NCI-H2171 (cell line): ENCODE measurements at places on chromosomes 7 and 10.
A peak's percentile ranks its signal among the peaks of the same experiment; 100 is the strongest.

- DNase-seq = no peak
Observed at GRCh38 chr10:73339436-73339835, 19.2 kb downstream of the CFAP70 start.

GRCh38 chr10:63633677-63634487 lies 112.7 kb downstream of the REEP3 start:
- no peak for DNase-seq

DNA sequence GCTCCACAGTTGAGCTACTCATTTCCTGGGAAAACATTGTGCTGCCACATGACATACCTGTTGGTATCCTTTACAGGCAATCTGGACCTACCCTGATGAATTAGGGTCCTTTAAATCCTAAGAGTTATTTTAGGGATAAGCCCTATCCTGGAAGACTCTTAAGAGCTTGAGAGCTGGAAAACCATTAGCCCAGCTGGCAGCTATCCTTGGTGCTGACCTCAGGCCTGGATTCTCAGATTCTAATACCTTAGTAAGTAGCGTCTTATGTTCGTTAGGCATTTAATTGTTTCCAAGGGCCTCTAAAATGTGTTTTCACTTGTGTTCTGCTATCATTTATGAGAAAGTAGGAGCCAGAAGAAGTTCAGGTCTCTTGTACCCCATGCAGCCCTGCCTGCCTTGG lies 93.0 kb upstream of the SORCS3 start:
- no peak for DNase-seq

GRCh38 chr7:112596260-112596659 lies 115.5 kb downstream of the LSMEM1 start:
- DNase-seq = no peak

GRCh38 chr10:100874702-100875483 lies 37.9 kb upstream of the SLF2 start:
- DNase-seq = no peak

GRCh38 chr10:51894771-51895578 lies 195.6 kb upstream of the CSTF2T start:
- DNase-seq = no peak

- DNase-seq = no peak
Observed at GRCh38 chr7:150963707-150964559, 14.2 kb downstream of the KCNH2 start.

GRCh38 chr10:23198940-23199767 lies 7.0 kb downstream of the PTF1A start:
- no peak for DNase-seq

- DNase-seq = no peak
Observed at GRCh38 chr10:31062856-31063255, 31.2 kb upstream of the ZNF438 start.

- no peak for DNase-seq
Observed at GRCh38 chr7:137980308-137980707, 21.6 kb downstream of the CREB3L2 start.

DNA sequence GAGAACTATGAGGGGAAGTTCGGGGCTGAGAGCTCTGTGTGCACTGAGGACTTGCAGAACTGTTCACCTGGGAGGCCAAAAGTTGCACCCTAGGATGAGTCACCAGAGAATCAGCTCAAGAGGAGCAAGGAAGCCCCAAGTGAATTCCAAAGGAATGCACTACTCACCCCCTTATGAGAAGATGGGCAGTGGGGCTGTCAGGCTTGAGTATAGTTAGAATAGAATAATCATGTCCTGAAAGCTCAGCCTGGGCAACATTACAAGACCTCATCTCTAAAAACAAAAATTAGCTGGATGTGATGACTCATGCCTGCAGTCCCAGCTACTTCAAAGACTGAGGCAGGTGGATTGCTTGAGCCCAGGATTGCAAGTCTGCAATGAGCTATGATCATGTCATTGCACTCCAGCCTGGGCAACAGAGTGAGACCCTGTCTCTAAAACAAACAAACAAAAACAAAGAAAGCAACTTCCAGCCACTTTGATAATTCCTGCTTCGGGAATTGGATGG lies 30.0 kb downstream of the MAP3K8 start:
- no peak for DNase-seq

DNA sequence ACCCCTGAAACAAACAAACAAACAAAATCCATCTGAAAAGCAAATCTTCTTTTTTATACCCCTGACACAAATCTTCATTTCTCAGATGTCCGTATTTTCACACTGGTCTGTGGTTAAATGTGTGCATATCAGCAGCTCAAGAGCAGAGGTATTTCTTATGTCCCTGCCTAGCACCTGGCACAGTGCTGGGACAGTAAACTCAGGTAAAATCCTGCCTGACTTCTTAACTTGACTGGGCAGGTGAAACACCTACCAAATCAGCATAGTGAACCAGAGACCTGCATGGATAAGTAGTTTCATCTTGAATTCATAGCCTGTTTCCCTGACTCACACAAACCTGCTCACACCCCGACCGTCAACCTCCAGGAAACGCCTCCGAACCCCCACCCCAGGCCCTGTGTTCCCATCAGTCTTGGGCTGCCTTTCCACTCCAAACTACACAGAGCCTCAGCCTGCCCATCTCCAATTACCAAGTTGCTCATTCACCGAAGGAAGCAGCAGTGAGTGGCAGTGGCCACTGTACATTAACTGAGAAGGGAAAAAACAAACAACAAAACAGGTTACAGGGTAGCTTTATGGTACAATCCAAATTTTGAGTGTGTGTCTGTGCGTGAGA lies 109.9 kb downstream of the HECTD2 start:
- DNase-seq = no peak

DNA sequence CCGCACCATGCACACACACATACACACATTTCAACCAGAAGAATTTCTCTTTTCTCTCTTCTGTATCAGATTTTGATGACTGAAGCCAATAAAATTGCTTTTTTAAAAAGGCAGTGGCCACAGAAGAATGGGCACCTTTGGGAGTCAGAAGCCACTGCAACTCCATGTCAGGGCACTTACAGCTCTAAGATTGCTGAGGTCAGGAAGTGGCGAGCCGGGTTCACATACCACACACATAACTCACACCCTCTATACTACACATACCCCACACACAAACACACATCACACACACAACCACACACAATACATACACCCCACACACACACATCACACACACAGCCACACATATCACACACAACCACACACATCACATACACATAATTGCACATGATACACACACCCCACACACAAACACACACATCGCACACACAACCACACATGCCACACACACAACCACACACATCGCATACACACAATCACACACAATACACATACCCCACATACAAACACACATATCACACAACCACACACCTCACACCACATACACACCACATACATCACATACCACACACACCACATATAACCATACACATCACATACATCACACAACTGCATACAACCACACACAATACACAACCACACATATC lies 31.2 kb downstream of the GPRIN2 start:
- no peak for DNase-seq

DNA sequence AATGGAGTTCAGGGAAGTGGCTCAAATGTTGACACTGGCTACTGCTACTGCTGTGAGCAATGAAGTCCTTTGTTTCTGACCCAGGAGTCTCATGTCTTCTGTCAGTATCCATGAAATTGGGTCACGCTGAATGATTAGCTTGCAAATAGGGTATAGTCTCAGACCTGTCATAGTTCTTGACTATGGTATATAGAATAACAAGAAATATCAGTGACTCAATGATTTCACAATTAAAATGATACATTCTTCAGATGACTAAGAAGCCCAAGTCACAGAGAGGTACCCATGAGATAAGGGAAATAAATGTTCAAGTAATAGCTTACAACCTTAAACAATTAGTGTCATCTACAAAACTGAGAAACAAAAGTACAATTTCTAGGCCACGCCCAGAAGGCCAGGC lies 89.3 kb downstream of the LYZL2 start:
- DNase-seq = no peak

GRCh38 chr10:97090035-97090434 lies 95.7 kb downstream of the SLIT1 start:
- DNase-seq = no peak

- DNase-seq = no peak
Observed at GRCh38 chr10:3330663-3331062, 158.1 kb upstream of the PITRM1 start.

DNA sequence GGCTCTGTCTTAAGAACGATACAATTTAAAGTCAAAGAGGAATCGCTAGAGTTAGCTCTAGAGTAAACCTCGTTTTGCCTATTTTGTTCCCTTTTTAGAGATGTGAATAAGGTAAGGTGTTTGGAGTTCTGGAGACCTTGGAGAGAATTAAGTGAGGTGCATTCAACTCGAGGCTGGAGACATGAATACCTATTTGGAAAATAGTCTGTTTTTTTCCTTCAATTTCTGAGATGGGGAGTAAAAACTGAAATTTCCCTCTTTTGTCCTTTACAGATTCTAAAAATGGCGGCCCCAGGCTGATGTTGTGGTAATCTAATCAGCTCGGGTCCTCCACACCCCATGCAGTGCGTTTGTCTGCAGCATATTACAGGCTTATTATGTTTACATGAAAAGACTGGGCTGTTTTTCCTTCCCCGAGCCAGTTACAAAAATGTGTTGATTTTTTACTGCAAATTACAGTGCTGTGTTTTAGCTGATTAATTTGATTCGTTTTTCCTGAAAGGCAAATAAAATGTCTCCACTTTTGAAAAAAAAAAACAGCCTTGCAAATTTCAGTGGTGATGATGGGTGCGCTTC lies 1.5 kb downstream of the KMT2E start:
- DNase-seq = peak; percentile 13

DNA sequence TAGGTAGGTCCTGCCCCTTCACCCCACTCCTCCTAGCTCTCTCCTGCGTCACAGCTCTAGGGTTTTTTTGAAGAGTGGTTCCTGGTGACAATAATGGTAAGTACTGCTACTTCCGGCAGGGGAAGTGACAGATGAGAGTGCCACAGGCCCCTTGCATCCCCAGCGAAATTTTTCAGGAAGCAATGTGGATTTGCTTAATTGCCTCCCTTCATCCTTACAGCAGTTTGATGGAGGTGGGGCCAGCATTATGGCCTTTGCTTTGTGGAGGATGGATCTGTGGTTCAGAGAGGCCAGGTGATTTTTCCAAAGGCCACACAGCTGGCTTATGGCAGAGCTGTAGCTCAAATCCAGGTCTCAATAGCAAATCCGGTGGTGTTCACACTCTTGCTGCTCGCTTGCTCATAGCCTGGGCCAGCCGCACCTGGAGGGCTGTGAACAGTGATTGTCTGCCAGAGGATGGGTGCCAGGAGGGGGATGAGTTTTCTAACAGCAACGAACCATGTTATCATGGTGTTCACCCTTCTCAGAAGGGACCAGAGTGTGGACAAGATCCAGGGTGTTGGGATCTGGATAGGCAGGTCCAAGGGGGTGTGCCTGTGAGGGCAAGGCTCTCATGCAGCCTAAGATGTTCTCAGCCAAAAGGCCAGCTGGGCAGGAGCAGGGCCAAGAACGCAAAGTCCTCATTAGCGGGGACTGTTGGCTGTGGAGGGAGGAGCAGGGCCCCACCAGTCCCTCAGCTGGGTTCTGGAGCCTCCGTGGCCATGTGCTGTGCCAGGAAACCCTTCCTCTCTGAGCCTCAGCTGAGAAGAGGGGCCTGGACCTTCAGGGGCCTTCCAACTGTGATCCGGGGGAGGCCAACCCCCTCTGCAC lies 89.0 kb downstream of the EMX2 start:
- no peak for DNase-seq

GRCh38 chr7:92621026-92621540 lies 30.9 kb upstream of the FAM133B start:
- DNase-seq = peak; percentile 40

GRCh38 chr7:2774935-2775334 lies 69.2 kb downstream of the GNA12 start:
- no peak for DNase-seq

DNA sequence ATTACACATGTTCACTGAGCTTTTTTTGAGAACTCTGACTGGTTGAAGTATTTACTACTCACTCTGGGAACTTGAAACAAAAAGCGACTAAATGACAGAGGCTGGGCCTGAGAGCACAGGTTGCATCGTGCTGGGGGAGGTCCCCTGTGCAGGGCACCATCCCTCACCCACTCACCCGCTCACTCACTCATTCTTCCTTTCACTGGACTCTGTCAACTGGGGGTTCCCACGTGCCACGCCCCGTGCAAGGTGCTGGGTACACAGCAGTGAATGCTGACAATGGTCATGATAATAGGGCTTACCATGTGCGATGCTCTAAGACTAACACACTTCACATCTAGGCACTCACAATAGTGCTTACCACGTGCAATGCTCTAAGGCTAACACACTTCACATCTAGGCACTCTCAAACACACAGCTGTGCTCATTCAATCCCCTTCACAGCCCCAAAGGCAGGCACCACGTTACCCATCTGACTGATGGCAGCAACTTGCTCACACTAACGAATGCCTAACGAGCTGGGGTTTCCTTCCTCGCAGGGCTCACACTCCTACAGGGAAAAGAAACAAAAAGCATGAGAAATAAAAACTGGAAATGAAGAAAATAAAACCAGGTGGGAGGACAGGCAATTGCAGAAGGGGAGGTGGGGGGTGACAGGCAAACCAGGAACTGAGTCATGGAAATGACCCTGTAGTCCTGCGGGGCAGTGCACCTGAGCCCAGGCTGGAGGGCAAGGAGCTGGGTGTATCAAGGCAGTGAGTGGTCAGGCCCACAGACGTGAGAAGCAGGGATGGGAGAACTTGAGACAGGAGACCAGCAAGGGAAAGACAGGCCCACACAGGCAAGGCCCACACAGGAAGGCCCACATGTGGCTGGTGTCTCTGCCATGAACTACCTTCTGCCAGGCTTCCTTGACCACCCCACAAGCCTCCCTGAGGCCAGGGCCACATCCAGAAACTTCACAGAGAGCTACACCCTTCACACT lies 147.0 kb upstream of the FAM20C start:
- DNase-seq = no peak

DNA sequence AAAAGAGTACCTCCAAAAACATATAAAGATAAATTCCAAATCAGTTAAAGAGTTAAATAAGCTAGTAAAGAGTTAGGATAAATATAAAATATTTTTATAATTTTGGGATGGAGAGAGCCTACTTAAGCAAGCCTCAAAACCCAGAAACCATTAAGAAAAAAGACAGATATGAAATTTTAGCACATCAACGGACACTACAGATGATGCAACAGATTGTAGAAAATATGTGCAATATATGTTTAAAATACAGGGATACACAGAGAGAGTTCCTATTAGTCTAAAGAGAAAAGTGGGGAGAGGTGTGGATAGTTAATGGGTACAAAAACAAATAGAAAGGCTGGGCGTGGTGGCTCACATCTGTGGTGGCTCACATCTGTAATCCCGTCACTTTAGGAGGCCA lies 23.6 kb upstream of the USP54 start:
- DNase-seq = no peak

- no peak for DNase-seq
Observed at GRCh38 chr10:100827819-100828737, 82.7 kb downstream of the PAX2 start.

DNA sequence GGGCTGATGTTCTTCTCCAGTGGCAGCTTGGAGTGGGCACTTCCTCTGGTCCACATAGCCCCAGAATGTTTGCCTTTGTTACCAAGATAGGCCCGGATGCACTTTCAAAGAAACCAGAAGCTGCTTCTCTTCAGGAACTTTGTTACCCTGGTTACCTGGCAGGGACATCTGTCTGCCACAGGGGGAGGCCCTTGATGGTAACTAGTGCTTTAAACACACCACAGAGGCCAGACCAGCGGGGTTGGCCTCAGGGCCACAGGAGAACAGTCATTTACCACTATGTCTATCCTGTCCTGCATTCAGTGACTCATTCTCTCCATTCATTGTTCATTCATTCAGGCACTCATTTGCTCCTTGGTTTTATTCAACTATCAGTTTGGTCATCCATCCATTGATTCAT lies 11.9 kb upstream of the PLEKHA1 start:
- no peak for DNase-seq

GRCh38 chr7:139991269-139991666 lies 71.5 kb downstream of the PARP12 start:
- DNase-seq = no peak
